ENCODE measurements at places on chromosomes 4 and X.
A peak's percentile ranks its signal among the peaks of the same experiment; 100 is the strongest.

- no peak for DNase-seq
These were observed 64.0 kb downstream of the OR13H1 start for GRCh38 chrX:131607792-131608369.

GRCh38 chrX:64642482-64642881 lies 247.2 kb upstream of the MTMR8 start:
- DNase-seq, result peak; percentile 42

- DNase-seq, result no peak
These were observed 504.4 kb upstream of the FAT1 start for GRCh38 chr4:187227907-187228704.

GRCh38 chrX:54007682-54008081 lies 36.6 kb downstream of the PHF8 start:
- no peak for DNase-seq

DNA sequence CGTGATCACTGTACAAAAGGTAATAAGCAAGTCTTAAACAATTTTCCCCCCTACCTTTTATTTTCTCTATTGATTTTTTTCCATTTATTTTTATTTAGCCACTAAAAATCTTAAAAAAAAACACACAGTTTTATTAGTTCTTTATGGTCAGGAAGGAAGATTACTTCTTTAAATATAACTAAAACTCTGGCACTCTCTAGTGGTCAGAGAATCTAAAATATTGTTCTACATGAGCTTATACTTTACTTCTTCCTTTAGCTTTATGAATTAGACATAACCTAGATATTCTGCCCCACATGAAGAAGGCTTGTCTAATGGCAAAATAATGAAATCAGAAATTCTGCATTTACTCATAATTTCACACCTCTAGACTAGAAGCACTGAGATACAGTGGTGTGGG lies 135.2 kb downstream of the PDE5A start:
- DNase-seq, result no peak

GRCh38 chrX:1485033-1485432 lies 32.3 kb upstream of the ASMTL start:
- no peak for DNase-seq

- no peak for DNase-seq
These were observed 151.3 kb downstream of the THOC2 start for GRCh38 chrX:123581586-123581985.

GRCh38 chr4:2934077-2934812 lies 29.0 kb downstream of the NOP14 start:
- peak; percentile 51 for DNase-seq

GRCh38 chr4:115865736-115866135 lies 752.3 kb upstream of the NDST4 start:
- no peak for DNase-seq

- no peak for DNase-seq
These were observed 82.2 kb downstream of the MAML3 start for GRCh38 chr4:140071806-140072205.

DNA sequence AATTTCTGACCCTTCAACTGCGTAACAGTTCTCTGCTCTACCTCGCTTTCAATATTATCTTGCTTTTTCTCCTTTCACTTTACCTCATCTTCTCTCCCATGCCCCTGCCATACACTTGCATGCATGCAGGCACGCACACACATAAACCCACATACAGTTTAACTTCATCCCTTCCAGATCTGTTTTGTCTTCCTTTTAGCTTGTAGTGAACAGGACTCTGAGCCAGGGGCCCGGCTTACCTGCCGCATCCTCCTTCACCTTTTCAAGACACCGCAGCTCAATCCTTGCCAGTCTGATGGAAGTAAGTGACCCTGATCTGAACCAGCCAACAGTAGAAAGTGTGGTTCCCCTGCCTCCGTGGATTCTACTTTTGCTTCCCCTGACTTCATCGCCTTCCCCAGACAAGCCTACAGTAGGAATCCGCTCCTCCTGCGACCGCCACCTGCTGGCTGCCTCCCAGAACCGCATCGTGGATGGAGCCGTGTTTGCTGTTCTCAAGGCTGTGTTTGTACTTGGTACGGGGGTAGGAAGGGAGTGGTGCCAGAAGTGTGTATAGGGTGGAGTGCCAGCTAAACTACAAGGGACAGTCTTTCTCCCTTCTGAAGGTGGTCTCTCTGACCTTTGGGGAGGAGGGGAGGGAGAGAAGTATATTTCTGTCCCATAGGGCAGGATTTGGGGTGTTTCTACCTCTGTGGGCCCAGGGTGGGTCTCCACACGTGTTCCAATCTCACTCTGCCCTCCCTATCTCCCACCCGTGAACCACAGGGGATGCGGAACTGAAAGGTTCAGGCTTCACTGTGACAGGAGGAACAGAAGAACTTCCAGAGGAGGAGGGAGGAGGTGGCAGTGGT lies 10.7 kb downstream of the MED12 start:
- DNase-seq, result peak; percentile 64

DNA sequence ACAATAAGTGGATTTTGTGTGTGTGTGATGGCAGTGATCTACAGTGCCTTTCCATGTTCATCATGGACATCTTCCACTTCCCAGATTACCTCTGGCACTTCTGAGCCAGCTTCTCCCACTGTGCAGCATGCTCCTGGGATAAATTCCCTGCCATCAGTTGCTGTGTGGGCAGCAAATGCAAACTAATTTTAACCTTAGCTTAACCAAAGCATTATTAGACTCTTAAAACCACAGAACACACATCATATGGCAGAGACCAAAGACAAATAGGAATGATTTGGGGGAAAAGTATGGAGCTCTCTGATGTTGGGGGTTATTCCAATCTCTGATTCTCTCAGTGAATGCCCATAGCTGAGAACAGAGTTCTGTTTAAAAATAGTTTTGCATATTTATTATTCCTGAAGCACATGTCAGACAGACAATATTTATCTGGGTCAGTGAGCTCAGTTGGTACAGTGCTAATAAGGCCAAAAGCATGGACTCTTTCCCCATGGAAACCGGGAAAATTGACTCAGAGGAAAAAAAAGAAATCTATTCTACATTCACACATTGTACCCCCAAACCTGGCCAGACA lies 567.4 kb downstream of the IQCM start:
- no peak for DNase-seq

- DNase-seq, result no peak
These were observed 58.9 kb upstream of the QRFPR start for GRCh38 chr4:121439669-121440068.

DNA sequence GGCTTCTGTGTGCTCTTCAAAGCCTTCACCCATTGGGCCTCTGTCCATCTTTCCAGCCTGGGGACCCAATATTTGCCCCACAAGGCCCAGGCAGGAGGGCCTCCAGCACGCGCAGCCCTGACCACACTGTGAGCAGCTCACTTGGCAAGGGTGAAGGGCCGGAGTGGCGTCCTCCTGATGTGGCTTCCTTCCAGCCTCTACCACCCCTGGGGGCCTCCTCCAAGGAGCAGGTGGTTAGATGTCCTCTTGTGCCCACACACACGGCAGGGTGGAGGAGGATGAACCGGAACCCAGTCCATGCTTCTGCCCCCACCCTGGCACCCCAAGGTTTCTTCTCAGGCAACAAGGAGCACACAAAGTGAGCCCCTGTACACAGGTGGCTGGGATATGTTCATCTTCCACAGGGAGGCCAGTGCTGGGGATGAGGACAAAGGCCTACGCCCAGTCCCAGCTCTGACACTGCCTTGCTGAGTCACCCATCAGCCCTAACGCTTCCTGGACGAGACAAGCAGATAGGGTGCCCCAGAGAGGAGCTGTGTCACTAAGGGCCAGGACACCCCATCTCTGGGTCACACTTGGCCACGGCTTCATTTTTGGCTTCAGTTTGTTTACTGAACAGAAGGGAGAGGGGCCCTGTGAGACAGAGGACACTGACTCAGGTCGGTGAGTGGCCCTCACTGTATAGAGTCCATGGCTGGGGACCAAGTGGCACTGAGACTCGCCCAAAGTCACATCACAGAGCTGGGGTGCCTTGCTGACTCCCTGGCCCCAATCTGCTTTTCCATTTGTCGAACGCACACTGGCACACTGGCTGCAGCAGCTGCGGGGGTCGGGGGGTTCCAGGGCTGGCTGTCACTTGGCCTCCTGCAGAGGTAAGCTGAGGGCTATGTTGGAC lies 1.9 kb downstream of the UBL4A start:
- DNase-seq, result no peak

DNA sequence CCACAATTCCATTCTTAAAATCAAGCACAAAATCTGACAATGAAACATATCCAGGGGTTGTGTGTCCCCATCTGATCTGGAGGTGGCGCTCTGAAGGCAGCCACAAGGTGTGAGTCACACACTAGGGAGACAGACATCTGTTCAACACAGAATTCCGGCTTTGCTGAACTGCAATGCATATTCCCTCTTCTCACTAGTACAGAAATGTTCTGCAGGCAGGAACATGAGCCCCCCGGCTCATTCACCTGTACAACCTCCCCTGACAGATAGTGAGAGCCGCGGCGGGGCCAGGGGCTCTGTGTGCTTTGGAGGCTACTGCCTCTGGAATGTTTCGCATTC lies 41.9 kb downstream of the WDR1 start:
- peak; percentile 41 for DNase-seq

DNA sequence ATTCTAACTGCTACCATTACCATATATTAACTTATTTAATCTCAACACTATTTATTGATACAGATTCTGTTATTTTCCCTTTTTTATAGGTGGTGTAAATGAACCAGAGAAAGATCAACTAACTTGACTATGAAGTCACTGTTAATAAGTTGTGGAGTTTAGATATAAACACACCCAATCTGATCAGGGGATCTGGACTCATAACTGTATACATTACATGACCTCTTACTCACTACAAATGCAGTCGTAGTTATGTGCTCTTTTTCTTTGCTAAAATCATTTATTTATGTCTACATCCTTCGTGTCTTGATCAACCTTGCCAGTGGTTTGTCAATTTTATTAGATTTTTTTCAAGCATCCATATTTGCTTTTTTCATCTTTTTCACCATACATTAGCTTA lies 614.8 kb upstream of the FAM241A start:
- DNase-seq, result no peak

DNA sequence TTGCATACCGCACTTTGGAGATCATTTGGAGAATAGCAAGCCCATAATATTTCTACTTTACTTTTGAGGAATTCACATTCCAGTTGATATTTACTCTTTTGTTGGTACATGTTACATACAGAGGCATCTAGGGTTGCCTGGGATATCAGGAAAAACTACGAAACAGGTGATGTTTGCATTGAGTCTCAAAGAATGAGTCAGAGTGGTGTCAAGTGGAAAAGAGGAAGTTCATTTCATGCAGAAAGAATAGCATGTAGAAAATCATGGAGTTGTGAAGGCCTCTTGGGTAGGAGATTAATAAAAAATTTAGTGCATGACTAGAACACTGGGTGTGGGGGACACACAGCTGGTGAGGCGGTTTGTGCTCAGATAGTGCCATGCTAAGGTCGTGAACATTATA lies 33.5 kb upstream of the ELOVL6 start:
- DNase-seq, result no peak

GRCh38 chrX:151912221-151912620 lies 468 bp upstream of the MAGEA4 start:
- DNase-seq, result no peak

DNA sequence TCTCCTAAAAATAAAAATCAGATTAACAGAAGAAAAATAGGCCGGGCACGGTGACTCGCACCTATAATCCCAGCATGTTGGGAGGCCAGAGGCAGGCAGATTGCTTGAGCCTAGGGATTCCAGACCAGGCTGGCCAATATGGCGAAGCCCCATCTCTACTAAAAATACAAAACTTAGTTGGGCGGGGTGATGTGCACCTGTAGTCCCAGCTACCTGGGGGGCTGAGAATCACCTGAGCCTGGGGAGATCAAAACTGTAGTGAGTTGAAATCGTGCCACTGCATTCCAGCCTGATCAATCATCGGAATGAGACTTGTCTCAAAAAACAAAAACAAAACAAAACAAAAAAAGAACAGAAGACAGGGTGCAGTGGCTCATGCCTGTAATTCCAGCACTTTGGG lies 32.8 kb upstream of the NOCT start:
- DNase-seq, result no peak

- DNase-seq, result no peak
These were observed 16.6 kb upstream of the NPNT start for GRCh38 chr4:105878668-105879067.

DNA sequence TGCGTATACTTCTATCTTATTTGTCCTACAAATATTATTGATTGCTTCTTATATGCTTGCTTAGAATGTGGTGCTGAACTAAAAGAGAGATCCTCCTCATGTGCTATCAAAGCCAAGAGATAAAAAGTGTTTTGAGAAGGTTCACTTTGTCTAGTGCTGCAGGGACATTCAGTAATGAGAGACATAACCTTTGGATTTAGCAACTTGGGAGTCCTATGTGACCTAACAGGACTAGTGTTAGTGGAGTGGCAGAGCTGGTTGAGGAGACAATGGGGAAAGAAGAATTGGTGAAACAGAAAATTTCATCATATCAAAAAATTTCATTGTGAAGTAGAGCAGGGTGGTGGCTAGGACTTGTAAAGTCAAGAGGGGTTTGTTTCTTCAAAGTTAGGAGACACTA lies 117.0 kb downstream of the RAPGEF2 start:
- DNase-seq, result no peak

DNA sequence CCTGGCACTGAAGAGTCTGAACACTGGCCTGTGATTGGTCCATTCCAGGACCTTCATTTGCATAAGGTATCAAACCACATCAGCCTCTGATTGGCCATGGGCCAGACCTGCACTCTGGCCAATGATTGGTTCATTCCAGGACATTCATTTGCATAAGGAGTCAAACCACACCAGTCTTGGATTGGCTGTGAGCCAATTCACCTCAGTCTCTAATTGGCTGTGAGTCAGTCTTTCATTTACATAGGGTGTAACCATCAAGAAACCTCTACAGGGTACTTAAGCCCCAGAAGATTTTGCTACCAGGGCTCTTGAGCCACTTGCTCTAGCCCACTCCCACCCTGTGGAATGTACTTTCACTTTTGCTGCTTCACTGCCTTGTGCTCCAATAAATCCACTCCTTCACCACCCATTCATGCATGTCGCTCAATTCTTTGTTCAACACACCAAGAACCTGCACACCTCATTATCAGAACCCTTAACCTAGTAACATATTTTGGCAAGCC lies 14.2 kb upstream of the HERC5 start:
- peak; percentile 17 for DNase-seq

DNA sequence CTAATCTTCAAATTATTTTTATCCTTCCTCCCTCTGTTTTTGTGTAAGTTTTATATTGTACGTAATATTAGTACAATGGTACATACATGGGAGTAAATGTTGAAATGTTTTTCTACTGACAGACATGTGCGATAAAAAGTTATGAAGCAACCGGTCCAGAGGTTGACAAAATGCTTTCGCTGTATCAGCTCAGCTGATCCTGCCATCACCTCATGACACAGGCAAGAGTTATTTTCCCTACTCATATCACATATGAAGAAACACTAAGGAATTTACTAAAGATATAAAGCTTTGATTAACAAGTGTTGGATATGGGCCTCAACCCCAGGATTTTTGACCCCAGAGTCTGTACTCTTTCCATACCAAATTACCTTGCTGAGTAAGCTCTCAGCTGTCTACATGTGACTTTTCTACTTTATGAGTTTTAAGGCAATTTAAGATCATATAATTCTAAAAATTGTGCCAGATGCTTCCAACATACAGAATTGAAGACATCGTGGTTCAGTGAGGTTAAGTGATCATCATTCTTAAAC lies 50.0 kb downstream of the CLCN5 start:
- no peak for DNase-seq

GRCh38 chr4:3312362-3312761 lies 19.5 kb downstream of the RGS12 start:
- DNase-seq, result no peak

- DNase-seq, result no peak
These were observed 39.2 kb upstream of the HS3ST1 start for GRCh38 chr4:11467931-11468330.

GRCh38 chrX:55593756-55594257 lies 29.4 kb upstream of the FOXR2 start:
- no peak for DNase-seq

GRCh38 chr4:157225096-157225495 lies 4.6 kb downstream of the GRIA2 start:
- DNase-seq, result no peak

Data from GM23338 (cell line).